SK-MEL-5 (cell line): ENCODE measurements at places on chromosomes 7 and 10.
A peak's percentile ranks its signal among the peaks of the same experiment; 100 is the strongest.

GRCh38 chr10:119026301-119027110 lies 3.0 kb upstream of the NANOS1 start:
- DNase-seq: no peak

- no peak for DNase-seq
These were observed 19.8 kb upstream of the LANCL2 start for GRCh38 chr7:55345292-55345691.

DNA sequence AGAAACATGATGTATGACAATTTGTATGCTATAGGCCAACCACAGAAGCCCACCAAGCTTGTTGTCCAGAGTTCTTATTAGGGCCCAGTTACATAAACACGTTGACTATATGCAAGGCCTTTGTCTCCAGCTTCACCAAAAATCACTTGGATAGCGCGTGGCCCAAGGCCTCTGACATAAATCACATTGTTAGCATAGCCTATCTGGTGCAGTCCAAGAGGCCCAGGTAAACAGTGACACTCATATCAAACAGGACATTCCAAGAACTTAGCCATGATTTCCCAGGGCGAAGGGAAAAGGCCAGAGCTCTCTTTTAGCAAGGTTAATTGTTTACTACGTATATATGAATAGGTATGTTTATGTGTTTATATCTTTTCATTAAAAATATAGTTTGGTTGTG lies 337.2 kb upstream of the CELF2 start:
- no peak for DNase-seq

DNA sequence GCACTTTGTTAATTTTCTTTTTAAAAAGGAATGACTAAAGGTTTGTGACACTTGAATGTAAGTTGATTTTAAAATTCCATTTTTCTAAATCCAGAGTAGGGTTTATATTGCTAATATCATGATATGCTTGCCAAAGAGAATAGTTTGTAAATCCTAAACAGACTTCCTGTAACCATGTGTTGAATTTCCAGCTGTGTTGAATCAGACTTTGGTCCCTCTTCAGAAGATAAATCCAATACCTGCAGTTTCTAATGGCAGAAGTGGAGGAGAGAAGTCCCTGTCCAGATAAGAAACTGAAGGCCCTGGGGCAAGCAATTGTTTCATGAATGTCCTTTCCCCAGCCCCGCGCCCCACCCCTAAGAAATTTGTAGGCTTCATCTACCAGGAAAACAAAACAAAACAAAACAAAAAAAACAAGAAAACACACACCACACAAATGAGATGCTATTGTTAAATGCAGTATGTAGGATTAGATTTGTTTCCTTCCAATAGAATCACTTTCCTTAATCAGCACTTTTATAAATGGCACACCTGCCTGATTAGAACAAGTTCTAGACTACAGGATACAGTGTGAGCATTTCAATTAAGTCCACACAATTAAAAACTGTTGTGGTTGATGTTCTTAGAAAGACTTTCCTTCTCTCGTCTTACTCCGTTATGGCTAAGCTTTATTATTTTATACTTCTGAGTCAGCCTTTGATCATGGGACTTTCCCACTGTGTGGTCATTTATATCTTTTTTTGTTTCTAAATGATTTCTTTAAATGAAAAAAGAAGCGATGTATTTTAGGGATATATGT lies 122.8 kb downstream of the KAT6B start:
- no peak for DNase-seq

DNA sequence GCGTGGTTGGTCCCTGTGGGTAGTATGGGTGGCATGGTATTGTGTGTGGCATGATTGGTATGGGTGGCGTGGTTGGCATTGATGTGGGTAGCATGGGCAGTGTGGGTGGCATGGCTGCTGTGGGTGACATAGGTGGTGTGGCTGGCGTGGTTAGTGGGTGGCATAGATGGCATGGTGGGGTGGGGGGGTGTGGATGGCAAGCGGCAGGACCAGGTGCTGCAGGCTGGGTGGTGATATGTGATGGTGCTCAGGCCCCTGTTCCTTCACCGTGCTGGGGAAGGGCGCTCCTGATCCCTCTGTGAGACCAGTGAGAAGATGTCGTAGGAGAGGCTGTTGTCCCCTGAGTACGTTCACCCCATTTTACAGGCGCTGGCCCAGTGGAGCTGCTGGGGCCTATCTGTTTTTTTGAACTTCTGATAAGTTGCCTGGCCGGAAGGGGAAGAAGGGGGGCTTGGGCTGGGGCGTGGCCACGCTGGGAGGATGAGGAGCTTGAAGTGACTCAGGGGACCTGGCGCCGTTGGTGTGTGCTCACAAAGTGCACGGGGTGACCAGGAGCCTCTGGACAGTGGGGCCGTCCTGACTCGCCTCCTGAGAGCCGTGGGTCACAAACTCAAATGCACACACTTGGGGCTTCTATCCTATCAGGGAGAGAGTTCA lies 17.5 kb downstream of the INPP5A start:
- no peak for DNase-seq

DNA sequence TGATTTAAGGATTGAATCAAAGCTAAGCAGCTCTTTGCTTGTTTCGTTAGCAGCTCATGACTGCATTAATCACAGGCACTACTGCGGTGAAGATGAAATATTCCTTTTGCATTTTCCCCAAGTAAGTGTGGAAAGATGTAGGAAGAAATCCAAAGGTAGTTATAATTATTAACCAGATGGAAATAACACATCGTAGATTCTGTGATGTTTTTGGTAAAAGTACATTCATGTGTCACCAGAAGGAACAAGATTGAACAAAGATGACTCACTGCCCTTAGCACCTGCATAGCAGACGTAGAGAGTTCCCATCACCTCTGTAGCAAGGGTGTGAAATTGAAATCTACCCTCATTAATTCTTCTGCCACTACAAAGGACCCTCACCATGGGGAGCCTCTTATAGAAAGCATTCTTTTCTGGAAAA lies 37.1 kb downstream of the SMURF1 start:
- DNase-seq: no peak

- peak; percentile 35 for DNase-seq
These were observed 95.8 kb downstream of the DKK1 start for GRCh38 chr10:52409928-52410327.

DNA sequence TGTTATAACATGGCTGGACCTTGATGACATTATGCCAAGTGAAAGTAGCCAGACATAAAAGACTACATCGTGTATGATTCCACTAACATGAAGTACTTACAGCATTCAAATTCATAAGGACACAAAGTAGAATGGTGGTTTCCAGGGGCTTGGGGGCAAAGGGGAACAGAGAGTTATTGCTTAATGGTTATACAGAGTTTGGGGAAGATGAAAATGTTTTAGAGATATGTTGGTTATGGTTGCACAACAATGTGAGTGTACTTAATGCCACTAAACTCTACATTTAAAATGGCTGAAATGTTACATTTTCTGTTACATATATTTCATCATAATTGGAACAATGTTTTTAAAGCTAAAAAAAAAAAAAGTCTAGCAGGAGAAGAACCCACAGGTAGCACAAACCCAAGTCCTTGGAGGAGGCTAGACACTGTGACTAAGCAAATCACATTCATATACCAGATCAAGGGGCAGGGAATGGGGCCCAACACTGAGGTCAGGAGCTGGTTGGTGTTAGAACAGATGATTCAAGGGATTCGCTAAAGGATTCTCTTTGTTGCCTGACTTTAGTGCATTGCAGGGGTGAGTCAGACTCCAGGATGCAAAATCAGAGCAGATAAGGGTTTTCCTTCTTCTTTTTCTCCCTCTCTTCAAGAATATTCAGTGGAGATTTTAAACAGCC lies 25.1 kb upstream of the AOAH start:
- DNase-seq: no peak

DNA sequence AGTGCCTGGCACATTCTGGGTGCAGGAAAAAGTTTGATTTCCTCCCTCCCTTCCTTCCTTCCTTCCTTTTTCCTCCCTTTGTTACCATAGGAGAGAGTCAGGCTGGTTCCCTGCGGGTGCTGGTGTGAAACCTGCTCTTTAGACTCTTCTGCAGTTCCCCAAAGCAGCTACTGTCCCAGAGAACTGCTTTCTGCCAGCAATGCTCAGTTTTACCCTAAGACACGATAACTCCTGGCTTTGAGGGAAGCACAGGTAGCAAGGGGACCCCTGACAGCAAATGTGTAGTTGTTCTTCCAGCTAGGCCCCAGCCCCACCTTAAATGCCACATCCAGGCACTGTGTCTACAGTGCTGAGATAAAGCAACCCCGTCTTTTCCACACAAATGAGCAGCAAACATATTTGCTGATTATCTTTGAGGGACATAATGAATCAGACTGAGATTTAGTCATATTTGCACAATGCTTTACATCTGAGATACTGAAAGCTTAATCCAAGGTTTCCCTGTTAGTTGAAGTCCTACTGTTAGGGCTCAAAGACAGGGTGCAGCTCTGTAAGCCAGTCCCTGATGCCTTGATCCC lies 55.5 kb downstream of the MET start:
- DNase-seq: no peak

GRCh38 chr7:29946428-29947186 lies 43.0 kb downstream of the SCRN1 start:
- peak; percentile 81 for DNase-seq

DNA sequence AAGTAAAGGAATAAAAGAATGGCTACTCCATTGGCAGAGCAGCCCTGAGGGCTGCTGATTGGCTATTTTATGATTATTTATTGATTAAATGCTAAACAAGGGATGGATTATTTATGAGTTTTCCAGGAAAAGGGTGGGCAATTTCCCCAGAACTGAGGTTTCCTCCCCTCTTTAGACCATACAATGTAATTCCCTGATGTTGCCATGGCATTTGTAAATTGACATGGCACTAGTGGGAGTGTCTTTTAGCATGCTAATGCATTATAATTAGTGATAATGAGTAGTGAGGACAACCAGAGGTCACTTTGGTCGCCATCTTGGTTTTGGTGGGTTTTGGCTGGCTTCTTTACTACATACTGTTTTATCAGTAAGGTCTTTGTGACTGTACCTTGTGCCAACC lies 55.5 kb downstream of the BBS9 start:
- DNase-seq: no peak

DNA sequence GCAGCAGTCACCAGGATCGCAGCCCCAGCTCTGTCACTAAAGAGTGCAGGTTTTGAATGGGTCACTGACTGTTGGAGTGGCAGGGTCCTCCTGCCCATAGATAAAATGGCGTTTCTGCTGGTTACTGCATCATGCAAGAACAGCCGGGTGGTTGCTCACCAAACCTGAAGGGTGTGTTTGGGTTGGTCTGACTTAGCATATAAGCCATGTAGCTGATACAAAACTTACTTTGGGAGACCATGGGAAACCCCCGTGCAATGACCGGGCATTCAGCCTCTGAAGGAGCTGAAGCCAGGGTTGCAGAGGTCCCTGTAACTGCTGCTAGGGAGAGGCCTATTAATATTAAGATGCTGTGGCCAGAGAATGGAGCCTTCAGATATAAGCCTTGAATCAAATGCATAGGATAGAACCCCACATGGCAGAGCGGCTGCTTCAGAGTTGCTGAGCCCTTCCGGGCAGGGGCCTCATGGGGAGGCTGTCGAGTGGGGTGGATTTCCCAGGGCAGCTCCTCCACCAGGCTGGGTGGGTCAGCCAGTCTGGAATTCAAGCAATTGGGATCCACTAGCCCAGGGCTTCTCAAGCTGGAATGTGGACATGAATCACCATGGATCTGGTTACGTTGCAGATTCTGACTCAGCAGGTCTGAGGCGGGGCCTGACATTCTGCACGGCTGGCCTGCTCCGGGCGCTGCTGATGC lies 70.9 kb upstream of the CTBP2 start:
- DNase-seq: peak; percentile 4

- no peak for DNase-seq
These were observed 136.0 kb upstream of the COL1A2 start for GRCh38 chr7:94258418-94259300.

DNA sequence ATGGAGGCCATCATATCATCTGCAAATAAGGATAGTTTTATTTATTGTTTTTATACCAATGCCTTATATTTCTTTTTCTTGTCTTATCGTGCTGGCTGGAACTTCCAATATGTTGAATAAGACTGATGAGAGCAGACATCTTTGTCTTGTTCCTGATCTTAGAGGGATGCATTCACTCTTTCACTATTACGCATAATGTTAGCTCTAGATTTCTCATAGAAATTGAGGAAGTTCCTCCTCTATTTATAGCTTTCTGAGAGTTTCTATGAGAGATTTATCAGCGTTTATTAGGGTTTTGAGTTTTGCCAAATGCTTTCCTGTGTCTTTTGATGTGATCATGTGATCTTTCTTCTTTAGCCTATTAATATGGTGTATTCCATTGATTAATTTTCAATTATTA lies 49.3 kb downstream of the COL28A1 start:
- DNase-seq: no peak

GRCh38 chr7:29288181-29289091 lies 93.9 kb downstream of the CHN2 start:
- DNase-seq: no peak

GRCh38 chr7:90749262-90749661 lies 153.1 kb downstream of the CDK14 start:
- DNase-seq: no peak

DNA sequence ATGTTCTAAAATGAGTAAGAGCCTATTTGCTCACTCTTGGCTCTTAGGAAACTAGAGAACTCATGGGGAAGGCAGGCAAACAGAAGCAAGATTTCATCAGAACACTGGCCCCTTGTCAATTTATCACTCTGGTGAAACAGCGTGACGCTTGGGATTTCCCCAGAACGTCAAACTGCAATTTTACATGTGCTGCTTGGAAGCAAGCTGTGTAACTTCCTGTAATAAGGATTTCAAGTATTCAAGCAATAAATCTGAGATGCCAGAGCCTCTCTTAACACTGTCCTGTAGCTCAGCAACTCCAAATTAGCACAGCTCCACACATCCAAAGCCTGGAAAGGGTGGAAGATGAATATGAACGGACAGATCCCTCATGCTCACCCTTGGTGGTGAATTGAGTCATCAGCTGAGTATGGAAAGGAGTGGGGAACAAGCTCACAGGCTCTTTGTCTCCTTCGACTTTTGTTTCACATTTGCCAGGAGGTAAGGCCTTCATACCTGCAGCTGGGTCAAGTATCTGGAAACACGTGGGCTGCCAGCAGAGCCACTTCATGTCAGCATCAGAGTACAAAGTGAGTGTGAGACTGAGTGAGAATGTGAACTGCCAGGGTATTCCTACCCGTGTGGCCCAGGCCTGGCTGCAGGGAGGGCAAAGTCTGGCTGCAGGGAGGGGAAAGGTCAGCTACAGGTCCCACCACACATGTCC lies 140.4 kb upstream of the NAMPT start:
- DNase-seq: peak; percentile 99

GRCh38 chr7:89283302-89283701 lies 487.8 kb upstream of the TEX47 start:
- DNase-seq: no peak

GRCh38 chr10:15439341-15439842 lies 68.3 kb upstream of the FAM171A1 start:
- peak; percentile 9 for DNase-seq

- no peak for DNase-seq
These were observed 122.3 kb downstream of the PPP1R3A start for GRCh38 chr7:113796557-113796956.

DNA sequence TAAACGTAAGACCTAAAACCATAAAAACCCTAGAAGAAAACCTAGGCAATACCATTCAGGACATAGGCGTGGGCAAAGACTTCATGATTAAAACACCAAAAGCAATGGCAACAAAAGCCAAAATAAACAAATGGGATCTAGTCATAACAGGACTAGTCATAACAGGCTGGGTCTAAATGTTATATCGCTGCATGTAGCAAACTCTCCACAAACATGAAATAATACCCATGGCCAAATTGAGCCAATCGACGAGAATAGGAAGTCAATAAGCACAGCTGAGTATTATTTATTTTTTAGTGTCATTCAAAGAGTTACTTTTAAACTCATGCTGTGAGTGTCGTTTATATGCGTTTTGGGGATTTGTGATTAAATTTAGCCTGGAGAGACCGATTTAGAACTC lies 225.1 kb downstream of the TFEC start:
- no peak for DNase-seq

GRCh38 chr10:110859973-110860376 lies 11.8 kb upstream of the PDCD4 start:
- no peak for DNase-seq
